ENCODE measurements at places on chromosomes 4 and X.
A peak's percentile ranks its signal among the peaks of the same experiment; 100 is the strongest.

DNA sequence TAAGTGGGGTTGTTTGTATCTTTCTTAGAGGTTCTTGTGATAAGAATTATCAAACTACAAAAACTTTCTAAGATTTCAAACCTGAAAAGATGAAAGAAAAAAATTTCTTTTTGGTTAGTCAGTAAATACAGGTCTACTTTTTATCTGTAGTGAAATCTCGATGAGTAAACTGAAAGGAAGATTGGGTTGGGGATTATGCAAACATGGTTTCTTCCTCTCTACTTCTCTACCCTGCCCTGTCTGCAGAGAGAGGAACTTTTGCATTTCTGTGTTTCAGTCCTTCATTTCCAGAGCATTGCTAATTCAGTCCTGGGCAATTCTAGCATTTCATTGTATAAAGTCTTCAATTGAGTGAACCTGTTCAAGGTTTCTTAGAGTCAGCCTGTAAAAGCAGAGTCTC, 51.6 kb upstream of the IL2 start:
- no peak for DNase-seq

- DNase-seq = peak; percentile 47
These were observed 72.0 kb downstream of the IL1RAPL1 start for GRCh38 chrX:28659269-28659668.

DNA sequence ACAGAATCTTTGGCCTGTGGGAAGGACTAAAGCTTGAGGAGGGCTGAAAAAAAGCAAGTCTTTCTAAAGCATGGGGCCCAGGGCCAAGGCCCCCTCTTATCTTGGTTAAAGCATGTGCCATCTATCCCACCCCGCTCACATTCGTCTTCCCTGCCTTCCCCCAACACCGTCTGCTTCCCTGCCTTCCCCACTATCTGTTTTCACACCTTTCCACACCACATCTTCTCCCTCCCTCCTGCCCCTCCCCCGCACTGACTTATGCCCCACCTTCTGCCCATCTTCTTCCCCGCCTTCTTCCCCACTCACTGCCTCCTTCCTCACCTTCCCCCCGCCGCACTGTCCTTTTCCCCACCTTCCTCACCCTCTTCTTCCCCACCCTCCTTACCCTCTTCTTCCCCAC, 890 bp upstream of the NAP1L5 start:
- no peak for DNase-seq

DNA sequence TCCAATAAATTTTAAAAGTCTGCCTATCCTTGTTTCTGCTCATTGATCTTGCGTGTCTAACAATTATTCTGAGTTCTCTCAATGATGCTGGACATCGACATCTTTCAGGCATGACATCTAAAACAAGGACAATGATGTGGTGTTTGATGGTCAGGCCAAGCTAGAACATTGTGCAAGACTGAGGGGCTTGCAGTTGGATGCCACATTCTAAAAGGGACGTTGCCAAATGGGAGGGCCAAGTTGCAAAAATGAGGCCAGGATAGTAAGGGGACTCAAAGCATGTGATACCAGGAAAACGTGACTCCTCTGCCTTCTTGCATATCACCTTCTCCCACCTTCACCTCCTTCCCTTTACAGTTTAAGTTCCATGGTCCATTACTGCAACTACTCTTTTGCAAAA, 29.4 kb upstream of the NSUN7 start:
- DNase-seq = no peak
